ENCODE measurements at places on chromosomes 4 and X.

- no peak for DNase-seq
Observed at GRCh38 chr4:79827283-79827682, 245.7 kb downstream of the ANTXR2 start.

DNA sequence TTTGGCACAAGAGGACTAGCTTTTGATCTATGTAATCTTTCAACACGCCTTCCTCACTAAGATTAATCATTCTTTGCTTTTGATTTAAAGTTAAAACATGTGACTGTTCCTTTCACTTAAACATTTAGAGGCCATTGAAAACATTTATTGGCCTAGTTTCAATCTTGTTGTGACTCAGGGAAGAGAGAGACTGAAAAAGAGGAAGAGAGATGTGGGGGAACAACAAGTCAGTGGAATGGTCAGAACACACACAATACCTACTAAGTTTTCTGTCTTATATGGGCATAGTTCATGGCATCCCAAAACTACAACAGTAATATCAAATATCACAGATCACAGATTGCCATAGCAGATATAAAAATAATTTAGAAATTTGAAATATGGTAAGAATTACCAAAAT, 812.9 kb upstream of the AGA start:
- no peak for DNase-seq

DNA sequence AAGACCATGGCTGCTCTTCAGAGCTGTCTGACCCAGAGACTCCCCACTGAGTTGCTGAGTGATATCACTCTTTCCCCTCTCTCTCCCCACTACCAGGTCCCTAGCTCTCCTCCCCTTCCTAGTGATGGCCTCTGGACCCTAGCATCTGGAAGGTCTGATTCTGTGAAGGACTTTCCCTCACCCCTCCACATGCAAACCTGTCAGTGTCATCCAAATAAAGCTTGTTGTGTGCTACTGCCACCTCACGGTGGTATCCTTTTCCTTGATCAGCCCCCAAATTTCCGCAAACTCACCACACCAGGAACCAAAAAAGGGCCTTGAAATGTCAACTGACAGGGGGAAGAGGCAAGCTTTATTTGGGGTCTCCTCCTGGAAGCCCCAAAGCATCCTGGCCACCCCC, 500.2 kb downstream of the IDS start:
- DNase-seq, result no peak

DNA sequence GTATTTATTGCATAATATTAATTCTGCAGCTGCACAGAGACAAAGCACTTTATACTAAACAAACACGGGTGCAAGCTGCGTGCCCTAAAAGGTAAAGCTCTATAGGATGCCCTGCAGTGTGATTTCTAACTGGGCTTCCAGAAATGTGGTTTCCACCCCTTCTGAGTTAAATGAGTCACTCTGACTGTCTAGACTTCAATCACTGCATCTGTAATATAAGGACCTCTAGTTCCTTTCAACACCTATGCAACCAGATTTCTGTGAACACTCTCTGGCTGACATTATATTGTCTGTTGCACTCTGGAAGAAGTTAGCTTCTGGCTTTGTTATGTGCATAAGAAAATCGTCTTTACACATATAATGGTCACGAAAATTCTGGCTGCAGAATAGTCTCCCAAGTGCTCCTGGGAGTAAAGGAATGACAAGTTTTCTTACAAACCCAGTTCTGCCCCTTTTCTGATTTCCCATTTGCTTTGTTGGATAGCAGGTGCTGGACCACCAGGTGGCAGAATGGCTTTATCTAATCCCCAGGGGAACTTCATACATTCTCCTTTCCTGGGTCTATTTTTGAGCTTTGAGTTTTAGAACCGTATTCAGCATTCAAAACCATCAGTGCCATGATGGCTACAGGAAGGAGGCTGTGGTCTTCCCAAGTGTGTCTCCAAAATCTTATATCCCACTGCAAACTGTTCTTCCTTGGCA, 842.2 kb downstream of the STIM2 start:
- DNase-seq, result no peak

DNA sequence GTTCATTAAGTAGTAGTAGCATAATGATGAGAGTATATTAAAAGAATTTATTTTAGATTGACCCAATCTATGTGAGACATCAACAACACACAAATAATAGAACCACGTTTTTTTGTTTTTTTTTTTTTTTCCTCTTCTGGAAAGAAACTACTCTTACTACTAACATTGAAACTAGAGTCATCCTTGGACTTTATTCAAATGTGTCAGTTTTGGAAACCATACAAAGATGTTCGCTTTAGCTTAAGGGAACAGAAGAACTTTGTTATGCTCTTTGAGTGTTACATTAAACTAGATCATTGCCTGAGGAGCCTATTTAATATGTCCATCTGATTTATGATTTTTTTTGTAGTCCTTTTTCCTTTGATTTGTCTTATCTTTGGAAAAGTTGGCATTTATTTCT, 166.7 kb downstream of the RPA4 start:
- no peak for DNase-seq

DNA sequence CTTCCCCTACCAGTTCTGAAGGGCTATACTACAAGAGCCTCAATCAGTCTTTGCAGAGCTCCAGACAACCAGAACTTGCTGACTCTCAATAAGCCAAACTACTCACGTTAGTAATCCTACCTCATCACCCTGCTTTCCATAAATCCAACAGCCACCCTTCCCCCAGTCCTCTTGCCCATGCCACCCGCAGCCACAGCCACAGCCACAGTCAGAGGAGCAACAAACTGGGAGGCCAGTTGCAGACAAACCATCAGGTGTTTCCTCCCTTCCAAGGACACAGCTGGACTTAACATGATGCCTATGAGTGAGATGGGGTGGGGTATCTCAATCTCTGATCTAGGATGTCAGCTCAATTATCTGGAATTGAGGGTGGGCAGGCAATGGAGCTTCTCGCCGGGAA, 1.0 kb downstream of the GABRA3 start:
- DNase-seq, result no peak

DNA sequence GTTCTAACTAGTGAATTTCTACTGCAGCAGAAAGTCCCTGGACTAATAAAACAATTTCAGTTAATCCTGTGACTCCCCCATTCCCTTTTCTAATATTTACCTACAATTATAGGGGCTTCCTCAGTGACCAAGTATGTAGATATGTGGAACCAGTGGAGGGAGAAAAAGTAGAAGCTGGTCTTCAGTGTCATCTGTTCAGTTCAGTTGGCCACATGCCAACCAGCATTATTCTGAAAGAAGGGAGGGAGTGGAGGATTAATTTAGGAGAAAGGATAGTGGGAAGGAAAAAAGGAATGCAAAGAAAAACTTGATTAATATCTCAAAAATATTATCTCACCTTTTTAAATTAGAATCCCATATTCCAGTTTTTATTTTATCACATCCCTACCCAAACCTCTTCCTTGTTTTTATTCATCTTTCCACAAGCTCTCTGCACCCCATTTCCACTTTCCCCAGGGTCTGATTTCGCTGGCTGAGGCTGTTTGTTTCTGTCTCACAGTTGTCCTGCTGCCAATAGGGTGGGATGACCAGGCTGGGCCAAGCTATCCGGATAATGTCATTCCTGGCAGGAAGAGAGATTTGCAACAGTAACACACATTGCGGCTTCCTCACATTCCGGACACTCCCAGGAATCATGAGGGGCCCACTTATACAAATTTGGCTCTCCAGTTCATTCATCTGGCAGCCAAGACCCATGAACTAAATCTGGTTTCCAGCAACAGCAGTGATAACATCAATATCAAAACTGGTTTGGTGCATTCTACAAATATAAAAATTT, 24.6 kb upstream of the ANTXR2 start:
- no peak for DNase-seq

DNA sequence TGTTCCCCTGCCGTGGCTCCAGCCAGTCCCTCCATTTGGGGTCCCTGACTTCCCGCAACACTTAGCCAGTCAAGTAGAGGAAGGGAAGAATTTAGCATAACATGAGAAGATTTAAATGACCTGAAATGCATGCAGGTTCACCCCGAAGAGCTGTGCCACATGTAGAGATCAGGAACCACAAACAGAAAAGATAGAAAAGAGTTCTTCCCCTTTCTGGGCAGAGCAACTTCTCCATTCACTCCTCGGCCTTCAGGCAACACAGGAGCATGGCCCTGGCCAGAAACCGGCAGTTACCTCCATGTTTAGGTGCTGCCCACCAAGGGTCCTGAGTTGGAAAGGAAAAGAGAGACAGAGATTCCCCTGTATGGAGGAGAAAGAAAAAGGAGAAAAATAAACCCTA, 5.2 kb downstream of the NLRP2B start:
- no peak for DNase-seq

- DNase-seq, result no peak
Observed at GRCh38 chr4:39062094-39062769, at the start of gene KLHL5. TSS of gene KLHL5 (plus strand) at chr4:39062232. CDS start at chr4:39062653, 421 bp downstream.

GRCh38 chr4:134687646-134688628, 486.3 kb upstream of the PABPC4L start:
- DNase-seq, result no peak

GRCh38 chr4:55510685-55511084, 36.0 kb downstream of the CLOCK start:
- no peak for DNase-seq

DNA sequence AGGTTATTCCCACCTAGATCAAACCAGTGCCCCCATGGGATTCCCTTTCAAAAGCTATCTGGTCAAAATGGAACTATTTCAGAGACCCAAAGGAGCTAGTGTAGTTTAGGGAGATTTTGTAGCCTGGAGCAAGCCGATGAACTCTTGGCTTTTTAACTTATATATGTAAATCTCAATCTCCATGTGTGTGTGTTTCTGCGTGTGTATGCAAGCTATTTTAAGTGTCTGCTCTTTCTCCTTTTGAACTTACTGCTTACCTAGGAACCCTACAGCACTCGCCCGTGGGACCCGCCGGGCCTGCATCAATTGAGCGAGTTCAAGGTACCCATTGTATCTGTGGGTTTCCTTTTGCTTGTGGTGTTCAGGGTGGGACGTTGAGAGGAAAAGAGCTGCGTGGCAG, 10.4 kb downstream of the CSTF2 start:
- no peak for DNase-seq

DNA sequence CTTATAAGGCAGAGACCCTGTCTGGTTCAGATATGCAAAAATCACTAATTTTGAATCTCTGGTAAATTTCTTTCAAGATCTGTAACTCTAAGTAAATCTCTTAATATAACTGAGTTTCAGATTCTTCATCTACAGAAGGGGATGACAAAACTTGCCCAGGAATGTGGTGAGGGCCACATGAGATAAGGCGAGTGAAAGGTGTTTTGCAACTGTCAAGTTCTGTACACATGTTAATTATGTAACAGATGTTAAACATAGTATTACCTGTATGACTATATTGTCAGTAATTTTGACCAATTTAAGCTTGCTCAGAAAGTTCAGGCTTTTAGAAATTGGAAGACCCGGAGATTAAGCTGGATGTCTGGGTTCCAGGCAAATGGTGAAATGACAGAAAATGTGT, 549 bp upstream of the GLRB start:
- no peak for DNase-seq

- no peak for DNase-seq
Observed at GRCh38 chr4:85086721-85087120, 120.2 kb upstream of the WDFY3 start.

GRCh38 chr4:182748283-182748682, 168.9 kb downstream of the DCTD start:
- DNase-seq, result no peak

DNA sequence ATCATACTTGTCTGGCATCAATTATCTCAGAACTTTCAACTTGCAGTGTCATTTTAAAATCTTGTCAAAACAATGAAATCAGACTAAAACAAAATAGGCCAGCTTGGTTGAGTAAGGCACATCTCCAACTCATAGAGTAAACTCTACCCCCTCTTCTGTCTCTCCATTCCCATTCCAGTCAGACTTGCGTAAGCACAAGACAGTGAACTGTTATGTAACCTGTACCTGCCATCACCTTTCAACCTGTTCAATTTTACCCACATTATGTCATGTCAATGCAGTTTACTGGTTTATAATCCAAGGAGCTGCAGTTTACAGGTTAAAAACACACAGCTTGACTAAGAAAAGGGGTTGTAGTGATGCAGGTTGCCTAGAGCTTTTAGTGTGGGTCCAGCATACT, 8.3 kb downstream of the CDX4 start:
- DNase-seq, result no peak

DNA sequence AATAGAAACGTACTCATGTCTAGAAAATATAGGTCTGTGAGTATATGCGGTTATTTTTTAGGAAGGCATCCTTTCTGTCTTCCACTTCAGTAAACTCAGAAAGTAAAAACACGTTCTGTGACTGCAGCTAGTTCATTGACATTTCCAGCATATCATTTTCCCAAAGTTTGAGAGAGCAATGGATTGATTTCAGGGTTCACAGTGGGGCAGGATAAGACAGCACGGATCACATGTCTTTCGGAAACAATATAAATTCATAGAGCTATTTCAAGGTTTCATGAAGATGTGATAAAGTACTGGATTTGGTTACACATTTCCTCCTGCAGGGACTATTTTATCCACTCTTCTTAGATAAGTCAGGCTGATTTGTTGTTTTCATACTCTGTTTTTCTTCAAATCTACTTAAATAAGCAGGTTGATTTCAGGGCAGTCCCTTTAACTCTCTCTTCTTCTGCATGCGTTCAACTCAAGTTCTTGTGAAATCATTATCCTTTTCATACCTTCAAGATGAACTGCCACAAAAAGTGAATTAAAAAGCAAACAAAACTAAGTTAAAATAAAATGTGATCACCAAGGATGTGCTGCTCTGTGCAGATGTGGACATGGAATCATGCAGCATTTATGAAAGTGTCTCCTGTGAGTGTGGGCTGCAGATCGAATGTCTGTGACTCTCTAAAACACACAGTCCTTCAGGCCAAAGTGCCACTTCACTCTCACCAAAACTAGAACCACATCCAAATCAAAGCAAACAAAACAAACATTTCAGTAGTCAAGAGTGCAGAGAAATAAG, 187.7 kb downstream of the UNC5C start:
- no peak for DNase-seq

- DNase-seq, result no peak
Observed at GRCh38 chr4:127523369-127523768, 109.4 kb upstream of the INTU start.

DNA sequence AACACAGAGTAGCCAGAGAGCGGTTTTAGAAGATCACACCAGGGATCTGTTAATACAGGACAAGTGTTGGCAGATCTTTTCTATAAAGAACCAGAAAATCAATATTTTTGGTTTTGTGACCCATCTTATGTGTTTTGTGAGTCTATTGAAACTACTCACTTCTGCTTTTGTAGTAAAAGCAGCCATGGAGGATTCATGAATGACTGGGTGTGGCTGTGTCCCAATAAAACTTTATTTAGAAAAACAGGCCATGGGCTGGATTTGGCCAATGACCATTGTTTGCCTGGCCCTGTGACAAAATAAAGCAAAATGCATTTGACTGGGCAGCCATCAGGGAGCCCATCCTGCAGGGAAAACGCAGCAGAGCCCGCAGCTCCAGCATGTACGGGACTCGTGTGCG, 99.9 kb upstream of the ADRA2C start:
- DNase-seq, result no peak

- no peak for DNase-seq
Observed at GRCh38 chr4:47010912-47011446, 17.6 kb upstream of the GABRA4 start.

GRCh38 chr4:116688536-116688935, 396.8 kb downstream of the TRAM1L1 start:
- no peak for DNase-seq

Data from GM12891 (cell line).